H9 (cell line): ENCODE measurements at places on chromosomes 7 and 10. TPM values are rescaled to one million over a fixed set of nuclear protein-coding genes. Genes with fewer than 3 reads are reported as not detected.

- H3K4me1 ChIP-seq: peaks cover 13% of the 10 kb centered on the region; the same call in 1 of the 2 replicates
- no peak for DNase-seq
- H3K27ac ChIP-seq: no peak overlapping the region
- no peaks in the 10 kb centered on the region for H3K27me3 ChIP-seq
Measured at GRCh38 chr10:69349542-69349888, 67.2 kb downstream of the TACR2 start.

Gene CCDC172
- 1.3 and 1.8 TPM in 2 replicates for total RNA-seq

Gene AIFM2
- total RNA-seq: 4.8 and 5.3 TPM in 2 replicates

Gene HOGA1
- 0.72 and 0.79 TPM in 2 replicates for total RNA-seq

Gene ARHGAP22
- total RNA-seq: 6.9 and 7.4 TPM in 2 replicates

Gene FANK1
- total RNA-seq: 0.39 and 0.68 TPM in 2 replicates
